Activated CD8-positive, alpha-beta memory T cell treated with anti-CD3 and anti-CD28 coated beads for 24 hours (primary cell): ENCODE measurements at places on chromosomes 1 and 21.
A peak's percentile ranks its signal among the peaks of the same experiment; 100 is the strongest.

GRCh38 chr1:81670286-81670685 is 130.4 kb upstream of the ADGRL2 start:
- DNase-seq = no peak

- DNase-seq = no peak
Measured at GRCh38 chr1:185008838-185009237, 34.5 kb upstream of the NIBAN1 start.

DNA sequence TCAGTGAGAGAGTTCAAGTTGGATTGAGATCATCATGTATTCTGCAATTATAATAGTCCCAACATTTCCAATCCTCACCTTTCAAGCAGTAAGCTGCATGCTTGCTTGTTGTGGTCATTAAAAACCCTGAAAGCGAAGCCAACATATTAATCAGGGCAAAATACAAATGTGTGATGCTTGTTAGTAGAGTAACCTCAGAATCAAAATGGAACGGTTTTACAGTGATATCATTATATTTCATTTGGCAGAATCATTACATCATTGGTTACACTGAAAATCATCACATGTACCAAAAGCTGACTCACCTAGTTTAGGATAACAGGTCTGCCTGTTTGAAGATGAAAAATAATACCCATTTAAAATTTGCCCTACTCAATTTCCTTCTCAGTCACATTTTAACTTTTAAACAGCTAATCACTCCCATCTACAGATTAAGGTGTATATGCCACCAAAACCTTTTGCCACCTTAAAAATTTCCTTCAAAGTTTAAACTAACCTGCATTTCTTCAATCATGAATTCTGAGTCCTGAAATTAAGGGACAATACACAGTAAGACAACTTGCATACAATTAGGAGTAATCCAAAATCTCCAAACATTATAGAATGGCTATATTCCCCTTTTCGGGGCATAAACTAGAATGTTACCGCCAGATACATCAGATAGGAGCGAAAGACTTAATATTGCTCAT is 3.5 kb downstream of the GAS5 start:
- DNase-seq = no peak

DNA sequence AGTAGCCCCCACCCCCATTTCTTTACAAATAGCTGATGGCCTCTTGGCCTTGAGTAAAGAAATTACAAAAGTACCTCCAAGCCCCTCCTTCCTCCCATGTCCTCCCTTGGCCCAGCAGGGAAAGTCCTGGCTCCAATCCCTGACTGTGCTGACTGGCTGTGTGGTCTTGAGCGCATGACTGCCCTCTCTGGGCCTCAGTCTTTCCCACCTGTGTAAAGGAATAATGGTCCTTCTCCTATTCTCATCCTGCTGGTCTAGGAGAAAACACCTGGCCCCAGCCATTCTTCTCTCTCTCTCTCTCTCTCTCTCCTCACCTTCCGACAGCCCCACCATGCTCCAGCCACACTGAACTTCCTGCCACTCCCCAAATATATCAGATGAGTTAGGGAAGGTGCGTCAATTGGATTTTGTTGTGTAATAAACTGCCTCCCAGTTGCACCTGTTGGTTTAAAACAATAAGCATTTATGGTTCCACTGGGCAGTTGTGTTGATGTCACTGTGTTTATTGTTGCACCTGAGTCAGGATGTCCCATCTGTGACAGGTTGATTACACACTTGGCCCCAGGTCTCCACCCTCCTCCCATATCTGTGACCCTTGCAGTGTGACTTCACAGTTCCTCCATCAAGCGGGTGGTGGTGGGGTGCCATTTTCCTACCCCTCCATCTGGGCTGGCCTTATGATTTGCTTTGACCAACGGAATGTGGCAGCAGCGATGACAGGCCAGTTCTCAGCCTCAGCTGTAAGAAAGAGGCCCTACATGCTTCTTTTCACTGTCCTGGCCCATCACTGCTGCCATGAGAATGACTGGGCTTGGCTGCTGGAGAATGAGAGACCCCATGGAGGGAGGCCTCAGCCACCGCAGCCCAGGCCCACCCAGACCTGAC is 22.3 kb upstream of the LRP8 start:
- DNase-seq = peak; percentile 26

DNA sequence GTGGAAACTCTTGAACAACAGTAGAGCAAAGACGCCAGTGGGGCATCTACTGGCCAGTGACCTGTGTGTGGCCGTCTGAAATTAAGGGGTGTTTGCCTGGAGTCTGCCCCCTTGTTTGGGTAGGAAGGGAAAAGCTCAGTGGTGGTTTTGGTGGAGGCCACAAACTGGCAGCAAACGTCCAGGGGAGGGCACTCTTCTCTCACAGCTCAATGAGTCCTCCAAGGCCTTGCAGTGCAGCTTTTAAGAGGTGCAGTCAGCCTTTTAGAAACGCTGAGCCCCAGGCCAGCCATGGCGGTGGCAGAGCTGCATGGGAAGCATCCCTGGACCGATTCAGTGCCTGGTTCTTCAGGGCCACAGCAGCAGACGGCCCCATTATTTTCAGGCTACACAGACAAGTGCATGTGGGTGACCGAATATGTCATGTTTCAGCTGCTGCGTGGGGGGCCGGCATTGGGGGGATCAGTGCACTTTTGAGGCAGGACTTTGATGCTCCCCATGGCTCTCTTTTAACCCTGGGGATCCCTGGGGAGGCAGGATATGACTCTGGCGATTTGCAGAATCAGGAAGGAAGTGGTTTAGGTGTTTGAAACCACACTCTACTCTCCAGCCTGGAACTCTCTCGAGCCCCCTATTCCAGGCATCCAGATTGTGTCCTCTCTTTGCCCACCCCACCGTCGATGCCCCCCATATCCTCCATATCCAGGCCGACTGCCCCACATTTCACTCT is 414.0 kb downstream of the PRDM2 start:
- no peak for DNase-seq
